Left lobe of liver (tissue), 2 donors: ENCODE measurements at places on chromosomes 16 and 17.

GRCh38 chr17:39198186-39198566 is 707 bp upstream of the CACNB1 start:
- DNase-seq, result no peak

GRCh38 chr16:65308506-65308905 is 186.6 kb upstream of the CDH11 start:
- DNase-seq, result no peak

DNA sequence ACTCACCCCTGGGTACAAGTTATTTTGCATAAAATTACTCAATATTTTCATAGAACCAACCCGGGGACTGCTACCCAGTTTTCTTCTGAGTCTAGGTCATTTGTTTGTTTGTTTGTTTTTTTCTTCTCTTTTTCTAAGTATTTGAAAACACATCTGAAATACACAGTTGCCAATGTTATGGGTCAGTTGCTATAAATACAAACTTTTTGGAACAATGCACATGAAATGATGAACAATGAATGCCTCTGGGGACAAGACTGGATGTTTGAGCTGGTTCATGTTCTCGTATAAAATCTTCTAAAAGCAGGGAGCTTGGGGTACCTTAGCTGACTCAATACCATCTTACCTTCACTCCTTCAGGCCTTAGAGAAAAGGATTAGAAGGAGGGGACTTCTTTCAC is 30.5 kb downstream of the TMEM238L start:
- no peak for DNase-seq

DNA sequence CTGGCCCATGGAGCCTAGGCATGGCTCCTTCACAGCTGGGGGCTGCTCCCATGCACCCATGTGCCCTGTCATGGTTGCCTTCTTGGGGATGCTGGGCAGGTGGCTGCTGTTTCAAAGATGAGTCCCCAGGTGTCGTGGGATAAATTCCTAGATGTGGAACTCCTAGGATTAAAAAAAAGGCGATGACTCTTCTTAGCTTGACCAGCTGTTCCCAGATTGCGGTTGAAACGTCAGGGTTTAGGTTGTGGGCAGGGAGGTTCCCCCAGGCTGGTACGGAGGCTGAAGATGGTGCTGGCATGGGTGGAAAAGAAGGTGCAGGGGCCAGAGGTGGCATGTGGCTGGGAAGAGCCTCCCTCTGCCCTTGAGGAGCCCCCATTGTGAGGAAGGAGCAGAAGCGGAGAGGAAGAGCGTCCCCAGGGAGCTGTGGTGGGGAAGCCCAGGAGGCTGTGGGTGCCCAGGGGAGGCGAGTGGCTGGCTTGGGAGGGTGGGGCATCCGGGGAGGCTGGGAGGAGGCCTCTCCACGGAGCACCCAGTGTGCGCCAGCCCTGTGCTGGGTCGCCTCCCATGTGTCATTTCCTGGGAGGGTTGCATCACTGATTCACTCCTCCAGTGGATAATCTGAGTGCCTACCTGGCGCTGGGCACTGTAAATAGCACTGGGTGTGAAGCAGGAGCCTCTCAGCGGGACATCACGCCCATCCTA is 7.5 kb upstream of the KCNJ12 start:
- no peak for DNase-seq

DNA sequence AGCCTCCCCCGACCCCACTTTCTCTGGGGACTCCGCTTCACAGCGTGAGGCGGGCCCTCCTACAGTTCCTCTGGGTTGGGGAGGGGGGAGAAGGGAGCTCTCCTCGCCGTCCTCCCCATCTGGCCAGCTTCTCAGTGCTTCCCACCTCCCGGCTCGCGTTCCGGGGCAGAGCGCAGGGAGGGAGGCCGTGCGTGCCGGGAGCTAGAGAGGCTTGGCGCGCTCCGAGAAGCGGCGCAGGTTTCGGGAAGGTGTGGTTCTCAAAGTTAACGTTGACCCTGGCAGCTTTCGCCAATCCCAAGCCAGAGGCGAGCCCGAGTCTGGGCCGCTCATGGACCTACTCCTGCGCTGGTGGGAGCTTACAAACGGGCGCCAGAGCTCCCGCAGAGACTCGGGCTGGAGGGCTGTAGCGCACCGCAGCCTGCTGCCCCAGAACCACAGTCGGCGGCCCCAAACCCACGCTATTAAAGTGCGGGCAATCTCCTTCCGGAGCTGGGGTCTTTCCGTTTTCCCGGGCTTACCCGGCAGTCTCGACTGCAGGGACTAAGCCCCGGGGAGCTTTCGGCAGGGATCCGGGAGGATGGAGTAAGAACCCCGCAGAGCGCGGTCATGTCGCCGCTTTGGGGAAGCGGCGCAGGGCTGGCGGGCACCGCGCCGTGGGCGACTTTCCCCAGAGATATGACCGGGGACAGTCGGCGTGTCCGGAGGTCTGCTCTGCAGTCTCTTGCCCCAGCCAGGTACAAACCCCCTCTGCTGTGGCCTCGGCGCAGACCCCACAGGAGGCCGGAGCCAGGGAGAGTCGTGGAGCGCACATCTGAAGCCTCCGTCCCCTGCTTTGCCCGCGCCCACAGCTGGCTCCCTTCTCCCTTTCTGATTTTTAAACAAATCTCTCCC is 787 bp downstream of the CDH11 start:
- DNase-seq, result no peak

GRCh38 chr16:70738083-70738977 is 52.5 kb upstream of the MTSS2 start:
- peak; percentile 88 for DNase-seq

GRCh38 chr16:35425270-35425669 is 1965.9 kb downstream of the TP53TG3F start:
- no peak for DNase-seq

- DNase-seq, result no peak
Measured at GRCh38 chr17:61551255-61551742, 39.7 kb downstream of the NACA2 start.

GRCh38 chr16:88992351-88993165 is 15.6 kb upstream of the CBFA2T3 start:
- DNase-seq, result no peak

DNA sequence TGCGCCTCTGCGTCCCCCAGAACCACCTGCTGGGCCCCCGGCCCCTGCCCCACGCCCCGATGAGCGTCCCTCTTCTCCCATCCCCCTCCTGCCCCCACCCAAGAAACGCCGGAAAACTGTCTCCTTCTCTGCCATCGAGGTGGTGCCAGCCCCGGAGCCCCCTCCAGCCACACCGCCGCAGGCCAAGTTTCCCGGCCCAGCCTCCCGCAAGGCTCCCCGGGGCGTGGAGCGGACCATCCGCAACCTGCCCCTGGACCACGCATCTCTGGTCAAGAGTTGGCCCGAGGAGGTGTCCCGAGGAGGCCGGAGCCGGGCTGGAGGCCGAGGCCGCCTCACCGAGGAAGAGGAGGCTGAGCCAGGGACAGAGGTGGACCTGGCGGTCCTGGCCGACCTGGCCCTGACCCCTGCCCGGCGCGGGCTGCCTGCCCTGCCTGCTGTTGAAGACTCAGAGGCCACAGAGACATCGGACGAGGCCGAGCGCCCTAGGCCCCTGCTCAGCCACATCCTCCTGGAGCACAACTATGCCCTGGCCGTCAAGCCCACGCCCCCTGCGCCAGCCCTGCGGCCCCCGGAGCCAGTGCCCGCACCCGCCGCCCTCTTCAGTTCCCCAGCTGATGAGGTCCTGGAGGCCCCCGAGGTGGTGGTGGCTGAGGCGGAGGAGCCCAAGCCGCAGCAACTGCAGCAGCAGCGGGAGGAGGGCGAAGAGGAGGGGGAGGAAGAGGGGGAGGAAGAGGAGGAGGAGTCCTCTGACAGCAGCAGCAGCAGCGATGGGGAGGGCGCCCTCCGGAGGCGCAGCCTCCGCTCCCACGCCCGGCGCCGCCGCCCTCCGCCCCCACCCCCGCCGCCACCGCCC is 5.6 kb upstream of the HSD3B7 start:
- no peak for DNase-seq

GRCh38 chr17:40419559-40420331 is 2.0 kb upstream of the TOP2A start:
- peak; percentile 44 for DNase-seq

GRCh38 chr17:52546990-52547389 is 388.5 kb upstream of the CA10 start:
- no peak for DNase-seq

- no peak for DNase-seq
Measured at GRCh38 chr16:79006765-79007164, 593.8 kb downstream of the MAF start.

- DNase-seq, result no peak
Measured at GRCh38 chr17:1031711-1032110, 34.8 kb downstream of the TIMM22 start.

DNA sequence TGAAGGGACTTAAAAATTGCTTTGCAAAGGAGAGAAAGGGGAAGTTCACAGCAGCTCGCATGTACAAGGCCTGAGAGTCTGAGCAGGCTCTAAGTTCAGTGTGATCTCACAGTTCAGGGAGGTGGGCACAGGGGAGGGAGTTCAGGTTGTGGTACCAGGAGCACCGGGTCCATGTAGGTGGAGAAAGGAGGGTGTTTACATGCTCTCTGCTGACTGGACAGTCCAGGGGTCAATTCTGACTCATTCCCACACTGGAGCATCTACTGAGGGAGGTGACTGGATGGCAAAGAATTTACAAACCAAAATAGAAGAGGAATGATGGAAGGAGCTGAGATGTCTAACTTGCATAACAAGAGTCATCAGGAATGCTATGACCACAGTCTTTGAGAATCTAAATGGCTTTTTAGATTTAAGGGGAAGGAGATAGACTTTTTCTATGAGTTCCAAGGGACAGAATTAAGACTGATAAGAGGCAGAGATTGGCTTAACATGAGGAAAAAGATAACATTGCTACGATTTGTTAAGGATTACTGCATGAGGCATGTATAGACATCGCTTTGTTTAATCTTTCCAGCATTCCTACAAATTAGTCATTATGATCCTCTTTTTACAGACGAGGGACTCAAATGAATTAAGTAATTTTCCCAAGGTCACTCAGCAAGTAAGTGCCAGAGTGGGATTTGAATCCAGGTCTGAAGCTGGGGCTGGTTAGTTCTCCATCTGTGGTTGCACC is 29.9 kb downstream of the MIS12 start:
- no peak for DNase-seq

DNA sequence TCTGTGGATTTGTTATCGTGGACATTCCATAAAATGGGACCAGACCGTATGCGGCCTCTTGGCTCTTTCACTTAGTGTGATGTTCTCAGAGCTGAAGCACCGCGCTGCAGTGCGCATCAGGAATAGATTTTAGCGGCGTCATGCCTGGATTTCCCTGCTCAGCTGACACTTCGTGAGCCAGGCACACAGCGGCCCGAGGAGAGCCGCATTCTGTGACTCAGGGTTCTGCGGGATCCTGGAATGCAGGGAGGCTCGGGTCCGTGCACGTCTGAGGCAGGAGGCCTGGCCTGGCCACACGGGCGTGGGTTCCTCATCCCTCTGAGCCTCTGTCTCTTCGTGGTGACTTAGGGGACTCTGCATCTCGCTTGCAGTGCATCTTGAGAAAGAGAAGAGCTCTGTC is 13.4 kb downstream of the CBFA2T3 start:
- DNase-seq, result no peak

- peak; percentile 57 for DNase-seq
Measured at GRCh38 chr17:42518046-42518754, 17.8 kb upstream of the NAGLU start.

GRCh38 chr16:87685766-87686165 is 80.0 kb downstream of the KLHDC4 start:
- no peak for DNase-seq

GRCh38 chr16:57166951-57167350 is 18.9 kb downstream of the PSME3IP1 start:
- no peak for DNase-seq

GRCh38 chr16:12063435-12063834 is 86.9 kb downstream of the SNX29 start:
- no peak for DNase-seq

DNA sequence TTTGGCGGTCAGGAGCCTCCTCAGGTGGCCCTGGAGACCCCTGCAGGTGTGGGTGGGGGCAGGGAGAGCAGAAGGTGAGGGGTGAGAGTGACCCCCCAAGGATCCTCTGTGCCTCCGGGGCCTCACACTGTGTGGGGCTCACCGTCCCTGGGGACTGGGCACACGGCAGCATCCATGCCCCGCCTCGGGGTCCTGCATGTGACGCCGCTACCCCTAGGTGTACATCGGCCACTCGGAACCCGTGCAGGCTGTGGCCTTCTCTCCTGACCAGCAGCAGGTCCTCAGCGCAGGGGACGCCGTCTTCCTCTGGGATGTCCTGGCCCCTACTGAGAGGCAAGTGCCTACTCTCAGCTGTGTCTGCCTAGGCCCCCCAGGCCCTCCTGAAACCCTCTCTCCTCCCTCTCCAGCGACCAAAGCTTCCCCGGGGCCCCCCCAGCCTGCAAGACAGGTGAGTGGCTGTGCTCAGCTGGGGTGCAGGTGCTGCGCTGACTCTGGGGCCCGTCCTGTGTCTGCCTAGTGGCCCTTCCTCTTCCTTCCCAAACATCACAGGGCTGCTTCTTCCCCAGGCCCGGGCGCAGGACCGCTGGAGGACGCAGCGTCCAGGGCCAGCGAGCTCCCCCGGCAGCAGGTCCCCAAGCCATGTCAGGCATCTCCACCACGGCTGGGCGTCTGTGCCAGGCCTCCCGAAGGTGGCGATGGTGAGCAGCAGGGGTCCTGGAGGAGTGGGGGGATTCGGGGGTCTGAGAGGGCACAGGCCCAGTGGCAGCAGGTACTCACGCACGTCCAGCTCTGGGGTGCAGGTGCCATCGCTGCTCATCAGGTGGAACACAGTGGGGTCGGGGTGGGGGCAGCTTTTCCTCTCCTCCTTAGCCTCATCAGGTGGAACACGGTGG is 9.0 kb upstream of the RHOT2 start:
- DNase-seq, result no peak

- peak; percentile 92 for DNase-seq
Measured at GRCh38 chr17:80263253-80264204, 2.9 kb downstream of the RNF213 start.

DNA sequence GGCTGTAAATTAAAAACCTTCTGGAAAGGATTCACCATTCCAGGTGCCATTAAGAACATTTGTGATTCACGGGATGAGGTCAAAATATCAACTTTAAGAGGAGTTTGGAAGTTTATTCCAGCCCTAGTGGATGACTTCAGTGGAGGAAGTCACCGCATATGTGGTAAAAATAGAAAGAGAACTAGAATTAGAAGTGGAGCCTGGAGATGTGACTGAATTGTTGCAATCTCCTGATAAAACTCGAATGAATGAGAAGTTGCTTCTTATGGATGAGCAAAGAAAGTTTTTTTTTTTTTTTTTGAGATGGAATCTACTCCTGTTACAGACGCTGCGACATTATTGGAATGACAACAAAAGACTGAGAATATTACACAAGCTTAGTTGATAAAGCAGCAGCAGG is 26.7 kb downstream of the CCL4 start:
- DNase-seq, result no peak

DNA sequence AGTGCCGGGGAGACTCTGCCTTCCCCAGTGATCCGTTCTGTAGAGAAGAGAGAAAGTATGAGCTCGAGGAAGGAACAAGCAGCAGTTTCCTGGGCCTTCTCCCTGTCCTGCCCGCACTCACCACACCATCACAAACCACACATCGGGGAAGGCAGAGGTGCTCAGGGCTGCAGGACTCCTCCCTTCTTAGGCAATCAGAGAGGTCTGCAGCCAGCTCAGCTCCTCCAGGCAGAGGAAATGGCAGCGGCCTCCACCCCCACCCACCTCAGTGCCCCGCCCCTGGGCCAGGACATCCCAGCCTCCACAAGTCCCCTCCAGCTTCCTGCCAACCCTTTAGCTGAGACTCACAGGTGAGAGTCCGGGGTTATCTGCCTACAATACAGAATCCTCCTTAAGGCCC is 2.0 kb downstream of the ZNF319 start:
- DNase-seq, result no peak
